Heart right ventricle (tissue), 16 donors: ENCODE measurements at places on chromosomes 2 and 18. TPM values are rescaled to one million over a fixed set of nuclear protein-coding genes. Genes with fewer than 3 reads are reported as not detected.

GRCh38 chr2:232365621-232366321 lies 12.8 kb upstream of the ALPP start:
- DNase-seq = no peak

- no peak for DNase-seq
Observed at GRCh38 chr2:38557981-38558380, 44.7 kb downstream of the HNRNPLL start.

DNA sequence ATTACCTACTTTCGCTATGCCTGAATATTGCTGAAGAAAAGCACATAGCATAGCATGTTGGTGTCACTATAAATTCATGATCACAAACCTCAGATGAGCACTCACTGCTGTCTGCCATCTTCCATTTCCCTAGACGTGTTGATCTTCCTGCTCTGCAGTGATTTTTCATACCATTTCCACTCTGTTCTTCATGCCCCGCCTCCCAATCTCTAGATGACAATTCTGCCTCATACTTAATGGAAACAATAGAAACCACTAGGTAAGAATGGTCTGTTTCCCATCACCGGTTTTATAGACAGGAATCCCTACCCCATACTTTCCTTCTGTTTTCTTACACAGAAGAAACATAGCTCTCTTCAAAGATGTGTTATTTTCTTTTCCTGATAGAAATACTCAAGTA lies 63.8 kb downstream of the PIK3C3 start:
- no peak for DNase-seq

The LYG2 gene
- not detected for total RNA-seq

DNA sequence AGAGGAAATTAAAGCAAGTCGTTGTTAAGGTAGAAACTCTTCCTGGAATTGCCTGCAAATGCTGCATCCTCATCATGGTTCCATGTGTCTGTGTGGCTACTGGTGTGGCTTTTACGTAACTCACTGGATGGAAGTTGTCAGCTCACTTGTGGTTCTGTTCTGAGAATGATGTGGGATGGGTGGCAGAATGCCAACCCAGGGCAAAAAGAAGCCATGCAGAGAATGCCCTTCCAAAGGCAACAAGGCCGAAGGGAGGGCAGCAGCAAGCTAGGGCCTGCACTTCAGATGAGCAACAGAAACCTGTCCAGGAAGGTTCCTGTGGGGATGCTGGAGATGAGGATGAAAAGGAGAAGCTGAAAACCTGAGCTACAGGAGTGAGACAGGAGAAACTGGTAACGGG lies 10.4 kb upstream of the NAPG start:
- DNase-seq = no peak

- DNase-seq = no peak
Observed at GRCh38 chr2:99834426-99834825, 308.0 kb downstream of the AFF3 start.

DNA sequence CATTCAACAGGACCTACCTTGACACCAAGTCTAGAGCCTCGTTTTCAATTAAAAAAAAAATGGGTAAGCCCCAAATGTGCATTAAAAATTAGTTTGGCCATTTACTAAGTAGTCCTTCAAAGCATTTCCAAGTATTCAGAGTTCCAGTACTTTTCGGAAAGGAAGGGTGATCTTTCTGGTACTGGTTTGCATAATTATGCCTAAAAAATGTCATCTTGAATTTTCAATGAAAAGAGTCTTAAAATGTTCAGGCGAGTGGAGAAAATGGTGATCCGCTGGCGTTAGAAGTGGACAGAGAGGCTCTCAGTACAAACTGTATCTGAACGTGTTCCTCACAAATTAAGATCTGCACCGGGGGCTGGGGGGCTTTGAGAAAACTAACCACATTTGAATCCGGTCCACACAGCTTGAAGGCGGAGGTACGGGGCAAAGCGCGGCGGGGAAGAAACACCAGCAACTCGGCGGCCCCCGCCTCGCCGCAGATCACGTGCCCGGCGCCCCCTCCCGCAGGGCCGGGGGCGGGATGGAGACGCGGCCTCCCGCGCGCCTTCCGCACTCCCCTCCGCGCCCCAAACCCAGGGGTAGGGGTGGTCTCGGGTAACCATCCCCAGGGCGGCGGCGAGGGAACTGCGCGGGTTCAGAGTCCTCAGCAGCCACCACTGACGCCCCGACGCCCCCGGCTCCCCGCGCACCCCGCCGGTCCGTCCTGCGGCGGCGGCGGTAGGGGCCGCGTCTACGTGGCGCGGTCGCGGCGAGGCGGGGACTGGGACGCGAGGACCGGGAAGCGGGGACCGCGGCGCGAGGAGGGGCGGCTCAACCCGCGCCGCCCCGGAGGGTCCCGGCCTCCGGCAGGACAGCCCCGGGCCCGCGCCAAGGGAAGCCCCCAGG lies 564 bp downstream of the LPIN2 start:
- DNase-seq = peak; percentile 52

GRCh38 chr2:174174741-174175140 lies 73.6 kb downstream of the OLA1 start:
- DNase-seq = no peak

The CHN1 gene
- 16.9 TPM for total RNA-seq

DNA sequence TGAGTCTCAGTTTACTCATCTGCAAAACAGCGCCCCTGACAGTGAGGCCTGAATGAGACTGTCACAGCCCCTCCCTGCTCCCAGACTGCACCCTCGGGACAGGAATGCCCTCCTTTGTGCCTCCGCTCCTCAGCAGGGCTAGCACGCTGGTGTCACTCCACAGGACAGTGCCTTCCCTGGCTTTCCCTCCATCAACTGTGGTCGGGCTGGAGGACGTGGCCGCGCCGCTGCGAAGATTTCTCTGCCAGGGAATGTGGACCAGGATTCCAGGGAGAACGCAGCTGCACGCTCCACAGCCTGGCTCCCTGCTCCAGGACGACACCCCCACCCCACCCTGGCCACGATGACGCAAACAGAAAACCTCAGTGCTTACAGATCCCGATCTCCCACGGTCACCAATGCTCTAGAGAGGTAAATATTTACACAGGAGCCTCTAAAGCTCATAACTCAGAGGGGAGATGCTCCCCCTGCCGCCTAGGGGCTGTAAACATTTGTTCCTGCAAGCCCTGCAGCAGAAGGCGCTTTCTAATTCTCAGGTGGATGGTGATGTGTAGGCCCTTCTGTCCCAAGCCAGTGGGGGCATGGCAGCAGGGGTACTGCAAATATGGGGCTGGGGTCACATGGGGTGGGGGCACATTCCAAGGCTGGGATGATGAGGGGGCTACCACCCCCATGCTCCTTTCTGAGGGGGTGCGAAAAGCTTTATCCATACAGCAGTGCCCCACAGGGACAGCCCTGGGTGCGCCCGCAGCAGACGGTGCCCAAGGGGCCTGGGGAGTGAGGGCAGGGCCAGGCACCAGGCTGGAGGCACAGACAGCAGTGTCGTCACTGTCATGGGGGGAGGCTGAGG lies 12.4 kb downstream of the HS6ST1 start:
- DNase-seq = peak; percentile 45

- DNase-seq = no peak
Observed at GRCh38 chr2:118732432-118732831, 115.0 kb downstream of the EN1 start.

The TSPYL6 gene
- total RNA-seq = not detected

GRCh38 chr2:236449167-236449761 lies 120.4 kb upstream of the ACKR3 start:
- DNase-seq = no peak

The GPR55 gene
- not detected for total RNA-seq

DNA sequence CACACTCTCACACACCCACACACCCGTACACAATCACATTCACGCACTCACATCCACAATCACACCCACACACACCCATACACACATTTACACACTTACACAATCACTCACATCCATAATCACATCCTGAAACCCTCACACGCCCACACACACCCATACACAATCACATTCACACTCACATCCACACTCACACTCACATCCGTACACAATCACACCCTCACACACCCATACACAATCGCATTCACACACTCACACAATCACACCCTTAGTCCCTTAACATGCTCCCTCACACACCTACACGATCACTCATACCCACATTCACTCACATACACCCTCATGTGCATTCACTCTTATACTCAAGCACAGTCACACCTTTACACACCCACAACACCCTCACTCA lies 105.8 kb downstream of the ITGB1BP1 start:
- DNase-seq = no peak

DNA sequence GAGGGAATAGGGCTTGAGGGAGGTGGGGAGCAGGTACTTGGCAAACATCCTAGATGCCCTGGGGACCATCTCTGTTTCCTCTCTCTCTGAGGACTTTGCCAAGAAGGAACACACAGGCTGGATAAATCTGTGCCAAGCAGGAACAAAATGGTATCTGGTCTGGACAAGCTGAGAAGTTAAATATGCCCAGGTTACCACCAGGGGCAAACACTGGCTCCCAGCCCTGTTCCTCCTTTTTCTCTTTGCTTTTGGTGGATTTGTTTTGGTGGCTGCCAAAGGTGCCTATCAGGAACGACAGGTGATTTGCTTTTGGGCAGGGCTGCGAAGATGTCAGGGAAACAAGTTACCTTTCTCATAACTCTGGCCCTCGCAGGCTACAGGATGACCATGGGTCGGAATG lies 227.5 kb upstream of the SMAD2 start:
- DNase-seq = no peak

- DNase-seq = no peak
Observed at GRCh38 chr2:108565778-108566375, 31.6 kb downstream of the LIMS1 start.

GRCh38 chr2:103232865-103233264 lies 471.0 kb downstream of the TMEM182 start:
- no peak for DNase-seq

GRCh38 chr2:140584471-140584870 lies 1546.3 kb downstream of the LRP1B start:
- no peak for DNase-seq

- no peak for DNase-seq
Observed at GRCh38 chr18:52322307-52322706, 17.7 kb upstream of the DCC start.

The KCNS3 gene
- total RNA-seq = 3.0 TPM

The TOGARAM2 gene
- 56.7 TPM for total RNA-seq

DNA sequence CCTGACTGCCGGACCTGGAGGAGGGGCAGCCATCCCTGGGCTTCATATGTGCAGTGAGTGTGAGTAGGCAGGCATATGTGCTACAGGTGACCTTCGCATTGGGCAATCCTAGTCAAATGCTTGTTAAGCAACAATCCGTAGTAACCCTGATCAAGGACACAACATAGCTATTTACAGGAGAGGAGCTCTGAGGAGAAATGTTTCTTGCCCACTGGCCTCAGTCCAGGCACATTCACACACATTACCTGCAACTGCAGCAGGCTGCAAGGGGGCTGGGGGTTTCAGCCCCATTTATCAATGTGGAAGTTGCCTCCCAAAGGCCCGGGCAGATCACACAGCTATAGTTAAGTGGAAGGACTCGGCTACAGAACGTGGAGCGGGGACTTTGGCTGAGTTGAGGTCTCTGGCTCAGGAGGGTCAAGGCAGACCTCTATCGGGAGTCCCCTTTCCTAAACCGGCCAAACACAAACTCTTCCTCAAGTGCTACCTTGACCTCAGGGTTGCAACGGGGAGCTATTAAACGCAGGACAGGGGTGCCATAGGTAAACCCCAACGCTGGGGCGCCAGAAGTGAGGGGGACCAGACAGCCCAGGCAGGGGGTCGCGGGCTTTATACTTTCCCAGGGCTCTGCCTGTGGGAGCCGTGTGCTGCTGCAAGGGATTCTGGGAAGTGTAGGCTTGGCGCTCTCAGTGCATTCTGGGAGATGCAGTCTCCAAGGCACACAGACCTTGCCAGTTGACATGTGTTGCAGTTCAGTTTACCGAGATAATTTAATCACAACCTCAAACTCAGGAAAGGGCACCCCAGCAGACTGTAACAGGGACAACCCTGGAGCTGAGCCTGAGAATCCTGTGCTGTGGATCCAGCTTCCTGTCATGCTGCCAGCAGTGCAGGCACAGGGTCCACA lies 9.4 kb downstream of the KHK start:
- DNase-seq = peak; percentile 52

GRCh38 chr18:9825571-9826073 lies 60.2 kb upstream of the TXNDC2 start:
- no peak for DNase-seq

The MALT1 gene
- total RNA-seq = 10.0 TPM

GRCh38 chr2:101704046-101704466 lies 6.5 kb downstream of the MAP4K4 start:
- no peak for DNase-seq

GRCh38 chr2:146262606-146263005 lies 1582.2 kb upstream of the ACVR2A start:
- DNase-seq = no peak

DNA sequence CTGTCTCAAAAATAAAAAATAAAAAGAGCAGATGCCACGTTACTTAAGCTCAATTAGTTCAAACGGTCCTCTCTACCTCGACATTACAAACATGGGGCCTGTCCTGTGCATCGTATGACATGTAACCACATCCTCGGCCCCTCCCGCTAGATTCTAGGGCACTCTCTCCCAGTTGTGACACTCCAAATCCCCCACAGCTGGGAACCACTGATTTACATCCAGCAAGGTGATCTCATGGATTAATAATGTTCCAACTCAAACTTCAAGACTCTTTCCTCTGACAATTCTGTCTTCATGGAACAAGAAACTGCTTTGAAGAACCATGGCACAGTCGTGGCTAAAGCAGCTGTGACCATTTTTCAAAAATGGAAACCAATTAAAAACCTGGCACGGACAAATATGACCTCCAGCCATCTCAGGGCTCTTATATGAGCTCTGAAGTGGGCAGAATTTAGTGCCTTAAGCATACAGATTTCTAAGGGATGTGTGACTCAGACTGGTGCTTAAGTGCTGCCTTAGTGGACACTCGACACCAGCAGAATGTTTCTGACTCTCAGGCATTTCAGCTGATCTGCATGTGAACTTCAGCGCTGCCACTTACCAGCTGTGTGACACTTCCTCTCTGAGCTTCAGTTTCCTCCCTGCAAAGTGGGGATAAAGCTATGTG lies 31.7 kb upstream of the ASAP2 start:
- DNase-seq = no peak
